ENCODE measurements at places on chromosomes 16 and 17.
A peak's percentile ranks its signal among the peaks of the same experiment; 100 is the strongest.

- no peak for DNase-seq
Measured at GRCh38 chr16:82835487-82836155, 208.9 kb downstream of the CDH13 start.

- DNase-seq: no peak
Measured at GRCh38 chr17:6994666-6995256, 1.1 kb upstream of the ALOX12 start.

GRCh38 chr17:57067781-57068180 is 17.3 kb upstream of the AKAP1 start:
- DNase-seq: no peak

DNA sequence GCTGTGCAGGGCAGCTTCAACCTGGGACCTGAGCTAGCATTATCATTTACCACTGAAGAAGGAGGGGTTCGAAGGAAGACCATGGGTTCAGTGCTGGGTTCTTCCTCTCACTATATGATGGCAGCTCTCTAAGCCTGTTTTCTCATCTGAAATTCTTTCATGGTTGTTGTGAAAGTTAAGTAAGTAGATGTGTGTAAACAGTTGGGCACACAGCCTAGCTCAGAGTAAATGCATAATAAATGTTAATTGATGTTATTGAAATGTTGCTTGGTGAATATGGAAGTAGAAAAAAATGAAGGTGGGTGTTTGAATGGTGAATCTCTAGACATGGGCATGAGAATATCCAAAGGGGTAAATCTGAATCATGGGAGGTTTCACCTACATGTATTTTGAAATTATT is 9.1 kb downstream of the CEP95 start:
- no peak for DNase-seq

DNA sequence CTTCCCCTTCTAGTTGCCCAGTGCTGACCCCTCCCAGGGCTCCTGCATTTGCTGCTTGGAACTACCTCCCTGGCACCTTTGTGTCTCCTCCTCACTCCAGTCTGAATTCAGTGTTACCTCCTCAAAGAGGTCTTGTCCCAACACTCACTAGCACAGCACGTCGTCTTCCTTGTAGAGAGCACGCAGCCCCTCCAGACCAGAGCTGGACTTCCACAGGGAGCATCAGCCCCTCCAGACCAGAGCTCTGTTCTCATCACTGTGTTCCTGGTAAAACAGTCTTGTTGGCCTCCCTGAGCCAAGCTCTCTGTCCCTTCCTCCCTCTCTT is 27.8 kb upstream of the MGAT5B start:
- no peak for DNase-seq

GRCh38 chr17:63275318-63275970 is 170.7 kb downstream of the CYB561 start:
- DNase-seq: no peak

- DNase-seq: no peak
Measured at GRCh38 chr16:27843800-27844199, 219.7 kb downstream of the GSG1L start.

DNA sequence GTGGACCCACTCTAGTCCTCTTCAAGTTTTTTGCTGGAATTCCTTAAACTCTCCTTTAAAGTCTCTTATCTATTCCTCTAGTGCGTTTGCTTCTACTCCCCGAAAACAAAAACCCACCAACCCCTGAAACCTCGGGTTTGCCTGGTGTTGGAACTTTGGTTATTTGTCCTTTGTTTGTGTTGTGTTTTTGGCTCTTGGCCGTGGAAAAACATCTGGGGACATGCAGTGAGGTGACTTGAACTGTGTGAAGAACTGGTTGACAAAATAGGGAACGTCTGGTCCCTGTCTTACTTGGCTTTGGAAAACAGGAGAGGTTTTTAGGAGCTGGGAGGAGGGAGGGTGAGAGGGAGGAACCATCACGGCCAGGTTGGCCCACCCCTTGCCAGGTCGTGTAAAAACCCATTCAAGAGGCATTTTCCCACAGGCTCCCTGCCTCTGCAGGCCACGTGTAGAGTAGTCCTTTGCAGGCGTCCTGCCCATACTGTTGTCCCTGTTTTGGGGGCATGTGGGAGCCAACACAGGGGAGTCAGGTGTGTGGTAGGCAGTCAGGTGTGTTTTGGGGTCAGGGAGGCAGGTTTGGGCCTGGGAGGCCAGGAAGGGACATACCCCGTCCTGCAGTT is 169.3 kb downstream of the RAB11FIP4 start:
- DNase-seq: no peak

- no peak for DNase-seq
Measured at GRCh38 chr17:9953492-9953891, 48.4 kb upstream of the RCVRN start.

- DNase-seq: no peak
Measured at GRCh38 chr16:23642246-23642774, 1.0 kb downstream of the DCTN5 start.

DNA sequence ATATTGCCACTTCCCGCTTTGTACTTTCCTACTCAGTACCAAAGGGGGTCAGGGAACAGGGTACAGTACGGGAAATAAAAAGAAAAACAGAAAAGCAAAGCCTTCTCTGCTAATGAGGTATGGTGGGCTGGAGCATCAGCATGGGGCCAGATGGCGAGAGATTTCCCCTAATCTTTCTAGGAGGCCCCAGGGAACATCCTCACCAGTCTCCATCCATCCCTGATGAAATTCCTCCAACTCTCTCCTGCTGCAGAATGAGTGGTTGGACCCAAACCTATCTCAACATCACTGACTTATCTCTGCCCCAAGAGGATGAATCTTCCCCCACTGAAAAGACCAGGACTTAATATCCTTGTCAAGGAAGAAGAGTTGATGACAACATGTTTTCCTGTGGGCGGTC is 185.6 kb downstream of the C16orf78 start:
- DNase-seq: no peak

DNA sequence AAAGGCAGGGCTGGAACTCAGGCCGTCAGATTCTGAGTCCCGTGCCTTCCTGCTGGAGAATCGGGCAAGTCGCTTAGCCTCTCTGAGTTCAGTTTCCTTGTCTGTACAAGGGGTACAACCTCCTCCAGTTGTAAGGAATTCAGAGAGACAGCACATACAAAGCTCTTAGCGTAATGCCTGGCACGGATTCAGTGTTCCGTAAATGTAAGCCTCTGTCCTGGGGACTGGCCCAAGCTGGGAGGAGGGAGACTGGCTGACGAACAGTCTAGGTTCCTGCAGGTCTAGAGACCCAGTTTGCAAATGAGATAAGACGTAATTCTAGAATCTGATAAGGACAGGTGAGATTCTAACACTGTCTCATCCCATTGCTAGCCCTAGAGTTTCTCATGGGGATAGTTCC is 9.9 kb downstream of the METTL22 start:
- DNase-seq: no peak

GRCh38 chr17:41728056-41728455 is 6.4 kb downstream of the HAP1 start:
- no peak for DNase-seq

DNA sequence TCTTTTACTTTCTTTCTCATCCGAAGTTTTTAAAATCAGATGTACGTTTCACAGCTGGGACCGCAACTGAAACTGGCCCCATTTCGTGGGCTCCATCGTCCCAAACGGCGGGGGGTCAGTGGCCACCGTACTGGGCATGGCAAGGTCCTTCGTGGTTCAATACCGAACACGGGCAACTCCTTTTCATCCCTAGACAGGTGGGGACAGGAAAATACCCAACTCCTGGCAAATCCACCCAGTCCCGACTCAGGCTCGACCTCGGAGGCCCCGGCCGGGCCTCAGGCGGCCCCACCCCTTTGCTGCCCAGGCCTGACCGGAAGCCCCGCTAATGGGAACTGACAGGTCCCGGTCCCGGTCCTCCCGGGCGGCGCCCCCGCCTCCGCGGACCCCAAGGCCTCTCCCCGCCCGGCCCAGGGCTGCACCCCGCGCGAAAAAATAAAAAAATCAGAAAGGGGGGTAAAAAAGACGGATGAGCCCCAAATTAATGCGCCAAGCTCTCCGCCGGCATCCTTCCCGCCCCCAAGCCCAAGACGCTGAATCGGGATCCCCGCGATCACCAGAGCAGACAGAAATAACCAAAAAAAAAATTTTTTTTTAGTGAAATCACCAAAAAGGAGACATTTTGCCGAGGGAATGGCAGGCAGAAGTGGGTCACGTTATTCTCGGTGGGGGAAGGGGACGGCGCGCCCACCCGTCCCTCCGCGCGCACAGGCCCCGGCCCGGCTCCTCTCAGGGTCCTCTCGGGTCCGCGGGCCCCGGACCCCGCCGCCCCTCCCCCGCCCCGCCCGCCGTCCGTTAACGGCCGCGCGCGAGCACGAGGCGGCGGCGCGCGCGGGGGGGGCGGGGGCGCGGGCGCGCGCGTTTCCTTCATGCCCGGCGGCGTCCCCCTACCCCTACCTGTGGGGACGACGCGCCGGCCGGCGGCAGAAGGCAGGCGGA is 562 bp downstream of the ZC3H7A start:
- peak; percentile 22 for DNase-seq

GRCh38 chr16:398561-399339 is 1.8 kb downstream of the NME4 start:
- DNase-seq: no peak

GRCh38 chr17:10668775-10669174 is 11.7 kb upstream of the MYH3 start:
- no peak for DNase-seq

- DNase-seq: no peak
Measured at GRCh38 chr16:15606518-15607220, 36.3 kb downstream of the MARF1 start.

Data from activated CD4-positive, alpha-beta T cell treated with anti-CD3 and anti-CD28 coated beads, Interleukin-2, amount 50 U/mL, for 1 hour (primary cell).